A549 treated with Mapracorat at 1 μM for 4 hours (cell line): ENCODE measurements at places on chromosomes 13 and 19. TPM values are rescaled to one million over a fixed set of nuclear protein-coding genes. Genes with fewer than 3 reads are reported as not detected.

ZNF439 gene
- total RNA-seq, result not detected in 5 replicates

MYO1F gene
- total RNA-seq, result 0.16 to 0.48 TPM (median 0.24 TPM) in 5 replicates

PLVAP gene
- not detected in 5 replicates for total RNA-seq

PIH1D1 gene
- total RNA-seq, result 85.8 to 96.7 TPM (median 90.5 TPM) in 5 replicates

CGB7 gene
- total RNA-seq, result 0.36 to 0.83 TPM (median 0.53 TPM) in 5 replicates

ERCC1 gene
- total RNA-seq, result 146 to 172 TPM (median 160 TPM) in 5 replicates

PRTN3 gene
- 0.13 to 0.42 TPM (median 0.30 TPM) in 5 replicates for total RNA-seq

UNC13A gene
- total RNA-seq, result 1.3 to 2.0 TPM (median 1.7 TPM) in 5 replicates

SBSN gene
- total RNA-seq, result 2.4 to 3.3 TPM (median 3.2 TPM) in 5 replicates
